ENCODE measurements at places on chromosomes 2 and 18.

DNA sequence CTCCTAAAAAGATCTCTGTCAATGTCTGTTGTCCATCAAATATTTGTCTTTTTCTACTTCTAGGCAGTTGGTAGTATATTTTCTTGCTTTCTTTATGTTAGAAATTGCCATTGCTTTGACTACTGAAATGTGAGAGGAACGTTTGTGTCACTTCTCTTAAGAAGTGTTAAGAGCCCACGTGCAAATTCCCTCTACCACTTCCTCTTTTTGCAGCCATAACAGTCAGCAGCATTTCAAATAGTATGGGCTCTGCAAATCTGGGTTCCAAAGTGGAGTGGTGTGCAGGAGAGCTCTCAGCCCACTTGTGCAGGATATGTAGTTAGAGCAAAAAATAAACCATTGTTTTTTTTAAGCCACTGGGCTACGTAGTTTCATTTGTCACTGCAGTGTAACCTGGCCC is 314.0 kb downstream of the MEIS1 start:
- H3K36me3 ChIP-seq: no peaks in the 10 kb centered on the region
- H3K27me3 ChIP-seq: no peaks in the 10 kb centered on the region
- H3K4me1 ChIP-seq: no peaks in the 10 kb centered on the region
- no peak overlapping the region for H3K4me3 ChIP-seq

DNA sequence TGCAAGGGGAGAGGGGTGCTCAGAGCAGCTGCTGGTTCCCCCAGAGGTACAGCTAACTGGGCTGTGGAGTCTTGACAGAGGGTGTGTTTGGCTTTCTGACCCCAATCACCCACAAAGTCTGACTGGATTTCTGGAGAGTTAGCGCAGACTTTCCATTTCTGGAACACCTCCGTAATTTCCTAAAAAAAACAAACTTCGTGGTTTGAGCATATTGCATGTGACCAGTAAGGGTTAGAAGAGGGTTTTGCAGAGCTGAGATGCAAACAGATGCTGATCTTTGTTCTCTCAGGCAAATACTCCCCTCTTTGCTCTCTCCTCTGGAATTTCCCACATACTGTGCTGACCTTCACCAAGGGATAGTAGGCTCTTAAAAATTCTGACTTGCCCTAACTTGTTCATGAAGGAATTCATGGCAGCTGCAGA is 44.5 kb upstream of the TMEM247 start:
- no peak overlapping the region for H3K4me3 ChIP-seq
- H3K4me1 ChIP-seq: no peaks in the 10 kb centered on the region
- H3K27ac ChIP-seq: no peak overlapping the region

GRCh38 chr2:241218131-241219029 is 29.9 kb downstream of the ANO7 start:
- DNase-seq: peak; percentile 83
- H3K36me3 ChIP-seq: no peaks in the 10 kb centered on the region
- H3K4me1 ChIP-seq: no peaks in the 10 kb centered on the region
- H3K27ac ChIP-seq: no peak overlapping the region

- H3K36me3 ChIP-seq: no peaks in the 10 kb centered on the region
- no peaks in the 10 kb centered on the region for H3K4me1 ChIP-seq
- no peak overlapping the region for H3K4me3 ChIP-seq
- H3K27me3 ChIP-seq: no peaks in the 10 kb centered on the region
Observed at GRCh38 chr18:10519366-10519765, 6.5 kb upstream of the NAPG start.

- no peak overlapping the region for H3K4me3 ChIP-seq
- DNase-seq: peak; percentile 27
- no peaks in the 10 kb centered on the region for H3K4me1 ChIP-seq
- no peaks in the 10 kb centered on the region for H3K36me3 ChIP-seq
Observed at GRCh38 chr2:230928701-230929380, 3.8 kb upstream of the GPR55 start.

DNA sequence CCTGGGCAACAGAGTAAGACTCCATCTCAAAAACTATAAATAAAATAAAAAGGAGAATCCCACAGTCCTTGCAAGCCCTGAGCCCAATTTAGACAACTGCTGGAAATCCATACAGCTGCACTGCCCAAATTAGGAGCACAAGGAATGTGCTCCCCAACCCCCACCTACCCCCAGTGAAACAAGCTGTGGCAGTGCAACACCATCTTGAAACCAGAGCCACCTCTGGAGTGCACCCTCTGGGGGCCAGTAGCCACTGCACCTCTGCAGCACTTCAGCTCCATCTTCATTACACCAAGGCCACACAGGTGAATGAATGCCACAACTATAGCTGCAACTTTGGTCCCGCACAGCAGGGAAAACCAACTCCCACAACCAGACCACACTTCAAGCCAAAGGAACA is 37.3 kb downstream of the USP34 start:
- H3K36me3 ChIP-seq: peaks cover 6% of the 10 kb centered on the region
- H3K4me3 ChIP-seq: no peak overlapping the region
- peaks cover 3% of the 10 kb centered on the region for H3K4me1 ChIP-seq
- H3K27me3 ChIP-seq: no peaks in the 10 kb centered on the region
- H3K27ac ChIP-seq: no peak overlapping the region
- no peak for DNase-seq

- H3K27me3 ChIP-seq: no peaks in the 10 kb centered on the region
- H3K4me1 ChIP-seq: no peaks in the 10 kb centered on the region
- no peaks in the 10 kb centered on the region for H3K36me3 ChIP-seq
- no peak overlapping the region for H3K27ac ChIP-seq
- DNase-seq: peak; percentile 35
- H3K4me3 ChIP-seq: no peak overlapping the region
Observed at GRCh38 chr2:46964835-46965560, 49.4 kb upstream of the MCFD2 start.

DNA sequence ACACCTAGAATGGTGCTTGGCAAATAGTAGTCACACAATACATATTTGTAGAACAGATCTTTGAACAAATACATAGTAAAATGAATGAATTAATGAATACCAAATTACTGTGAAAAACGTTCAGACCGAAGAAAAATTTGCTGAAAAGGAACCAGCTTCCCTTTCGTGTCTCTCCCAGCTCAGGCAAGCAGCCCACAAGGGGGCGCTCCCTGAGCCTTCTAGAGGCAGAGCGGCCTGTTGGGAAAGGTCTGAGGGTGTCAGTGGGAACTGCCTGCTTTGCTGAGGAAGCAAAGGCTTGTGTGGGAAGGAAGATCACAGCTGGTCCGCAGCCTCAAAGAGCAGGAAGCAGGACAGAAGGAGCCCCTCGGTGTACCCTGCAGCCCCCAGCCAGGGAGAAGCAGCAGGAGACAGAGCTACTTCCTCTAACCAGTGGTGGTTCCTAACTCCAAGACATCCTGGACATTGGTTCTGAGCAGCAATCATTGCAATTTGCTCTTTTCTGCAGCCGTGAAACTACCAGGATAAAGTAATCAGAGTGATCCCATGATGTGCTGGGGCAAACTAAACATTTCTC is 231.1 kb downstream of the ANKRD30B start:
- no peak overlapping the region for H3K27ac ChIP-seq
- DNase-seq: peak; percentile 52
- no peaks in the 10 kb centered on the region for H3K27me3 ChIP-seq
- no peak overlapping the region for H3K4me3 ChIP-seq
- no peaks in the 10 kb centered on the region for H3K4me1 ChIP-seq

- H3K27me3 ChIP-seq: no peaks in the 10 kb centered on the region
- no peak overlapping the region for H3K4me3 ChIP-seq
- peaks cover 5% of the 10 kb centered on the region for H3K36me3 ChIP-seq
- H3K4me1 ChIP-seq: no peaks in the 10 kb centered on the region
- no peak overlapping the region for H3K27ac ChIP-seq
- no peak for DNase-seq
Observed at GRCh38 chr2:44723921-44724320, 217.6 kb upstream of the SIX3 start.

DNA sequence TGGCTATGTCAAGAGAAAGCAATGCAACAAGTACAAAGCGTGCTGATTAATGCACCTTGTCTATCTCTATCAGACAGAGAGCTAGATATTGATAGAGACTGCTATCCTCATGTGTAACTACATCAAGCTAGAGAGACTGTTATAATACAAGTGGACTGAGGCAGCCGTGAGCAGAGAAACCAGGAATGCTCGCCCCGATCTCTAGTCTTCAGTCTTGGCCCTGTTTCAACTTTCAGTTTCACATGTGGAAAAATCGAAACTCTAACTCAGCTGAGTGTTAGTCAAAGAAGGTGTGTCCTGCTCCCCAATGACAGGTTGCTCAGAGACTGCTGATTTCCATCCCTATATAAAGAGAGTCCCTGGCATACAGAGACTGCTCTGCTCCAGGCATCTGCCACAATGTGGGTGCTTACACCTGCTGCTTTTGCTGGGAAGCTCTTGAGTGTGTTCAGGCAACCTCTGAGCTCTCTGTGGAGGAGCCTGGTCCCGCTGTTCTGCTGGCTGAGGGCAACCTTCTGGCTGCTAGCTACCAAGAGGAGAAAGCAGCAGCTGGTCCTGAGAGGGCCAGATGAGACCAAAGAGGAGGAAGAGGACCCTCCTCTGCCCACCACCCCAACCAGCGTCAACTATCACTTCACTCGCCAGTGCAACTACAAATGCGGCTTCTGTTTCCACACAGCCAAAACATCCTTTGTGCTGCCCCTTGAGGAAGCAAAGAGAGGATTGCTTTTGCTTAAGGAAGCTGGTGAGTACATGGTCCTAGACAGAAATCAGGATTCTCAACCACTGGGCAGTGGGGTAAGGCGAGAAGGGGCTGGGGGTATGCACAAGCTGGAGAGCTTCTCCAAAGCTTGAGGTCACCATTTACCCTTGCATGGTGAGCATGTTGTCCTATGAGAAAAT is at the start of gene RSAD2:
RSAD2 (plus strand) TSS at position 376 of the 903 bp plus-strand sequence; CDS start at position 400, 24 bp downstream.
- H3K4me3 ChIP-seq: no peak within 1 kb of the TSS
- DNase-seq: no peak
- no peak within 1 kb of the TSS for H3K27ac ChIP-seq

DNA sequence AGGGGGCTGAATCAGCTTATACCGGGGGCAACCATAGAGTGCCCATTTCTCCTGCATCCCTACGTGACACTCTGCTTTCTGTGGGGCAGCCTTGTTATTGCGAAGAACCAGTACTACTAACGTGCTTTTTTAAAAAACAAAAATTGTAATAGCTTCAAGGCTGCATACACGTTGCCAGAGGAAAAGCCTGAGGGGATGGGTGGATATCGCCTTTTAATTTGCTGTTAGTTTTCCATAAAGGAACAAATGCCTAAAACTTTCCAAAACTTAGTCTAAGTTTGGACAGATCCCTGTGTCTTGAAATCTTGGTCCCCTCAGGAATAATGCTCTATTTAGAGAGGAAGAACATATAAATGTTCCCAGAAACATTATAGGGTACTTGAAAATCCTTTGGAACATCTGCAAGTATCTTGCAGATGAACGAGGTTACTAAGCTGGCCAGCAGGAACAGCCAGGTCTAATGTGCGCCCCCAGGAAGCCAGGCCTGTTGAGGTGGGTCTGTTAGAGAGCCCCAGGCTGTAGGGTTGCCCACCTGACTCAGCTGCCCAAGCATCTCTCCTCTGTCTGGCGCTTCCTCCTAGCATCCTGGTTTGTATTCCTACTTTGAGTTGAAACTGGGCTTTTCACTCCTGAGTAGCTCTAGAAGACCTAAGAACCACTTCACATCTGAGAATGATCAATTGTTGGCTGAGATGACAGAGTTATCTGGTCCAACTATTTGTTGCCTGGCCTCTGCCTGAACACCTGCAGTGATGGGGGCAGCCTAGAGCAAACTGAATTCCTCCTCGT is 96.9 kb downstream of the TGOLN2 start:
- H3K4me1 ChIP-seq: peaks cover 29% of the 10 kb centered on the region
- no peaks in the 10 kb centered on the region for H3K27me3 ChIP-seq
- no peak overlapping the region for H3K4me3 ChIP-seq
- H3K27ac ChIP-seq: no peak overlapping the region
- peaks cover 5% of the 10 kb centered on the region for H3K36me3 ChIP-seq

GRCh38 chr2:216391401-216391800 is 19.1 kb upstream of the MARCHF4 start:
- H3K4me1 ChIP-seq: peaks cover 4% of the 10 kb centered on the region
- H3K4me3 ChIP-seq: no peak overlapping the region
- no peaks in the 10 kb centered on the region for H3K27me3 ChIP-seq
- H3K27ac ChIP-seq: no peak overlapping the region
- DNase-seq: no peak
- H3K36me3 ChIP-seq: no peaks in the 10 kb centered on the region

- no peak for DNase-seq
- no peaks in the 10 kb centered on the region for H3K36me3 ChIP-seq
- no peak overlapping the region for H3K27ac ChIP-seq
- H3K4me3 ChIP-seq: no peak overlapping the region
- H3K27me3 ChIP-seq: peaks cover 22% of the 10 kb centered on the region
Observed at GRCh38 chr2:157420771-157421323, 23.0 kb downstream of the CYTIP start.

DNA sequence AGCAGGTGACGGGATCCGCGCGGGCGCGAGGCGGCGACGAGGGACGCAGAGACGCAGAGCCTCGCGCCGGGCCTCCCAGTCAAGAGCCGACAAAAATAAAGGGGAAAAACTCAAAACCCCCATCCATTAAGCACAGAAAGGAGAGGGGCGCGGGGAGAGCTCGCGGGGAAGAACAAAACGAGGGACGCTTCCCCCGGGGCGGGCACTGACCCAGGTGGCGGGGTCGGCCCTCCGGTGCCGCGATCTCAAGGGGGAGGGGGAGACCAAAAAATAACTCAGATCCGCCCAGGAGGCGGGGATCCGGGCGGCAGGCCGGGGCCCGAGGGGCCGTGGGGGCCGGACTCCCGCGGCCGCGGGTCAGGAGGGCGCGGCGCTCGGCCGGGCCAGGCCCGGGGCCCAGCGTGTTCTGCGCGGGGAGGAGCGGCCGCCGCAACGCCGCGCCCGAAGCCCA is 597 bp downstream of the RNF103 start:
- H3K27me3 ChIP-seq: no peaks in the 10 kb centered on the region
- peaks cover 19% of the 10 kb centered on the region for H3K36me3 ChIP-seq
- H3K4me1 ChIP-seq: peaks cover 2% of the 10 kb centered on the region
- H3K4me3 ChIP-seq: peak overlapping the region; percentile 87
- peak overlapping the region; percentile 66 for H3K27ac ChIP-seq
- no peak for DNase-seq

DNA sequence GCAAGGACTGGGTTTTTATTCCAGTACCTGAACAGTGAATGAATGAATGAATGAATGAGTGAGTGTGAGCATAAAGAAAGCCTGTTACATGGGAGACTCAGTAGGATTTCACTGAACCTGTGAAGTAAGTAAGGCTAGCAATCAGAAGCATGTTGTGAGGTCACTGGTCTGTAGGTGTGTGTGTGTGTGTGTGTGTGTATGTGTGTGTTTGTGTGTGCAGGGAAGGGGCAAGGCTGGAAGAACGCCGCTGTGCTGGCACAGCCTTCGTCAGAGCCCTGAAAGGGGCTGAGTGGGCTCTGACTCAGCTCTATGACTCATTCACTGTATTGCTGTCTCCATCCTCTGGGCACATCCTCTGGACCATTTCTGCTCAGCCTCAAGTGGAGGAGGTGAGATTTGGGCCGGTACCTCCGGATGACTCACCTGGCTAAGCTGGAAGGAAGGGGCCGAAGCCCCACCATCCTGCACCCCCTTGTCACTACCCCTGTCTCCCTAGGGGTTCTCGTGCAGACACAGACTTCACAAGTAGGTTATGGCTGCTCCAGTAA is 51.4 kb upstream of the MRPL33 start:
- no peak overlapping the region for H3K27ac ChIP-seq
- no peaks in the 10 kb centered on the region for H3K36me3 ChIP-seq
- H3K4me1 ChIP-seq: no peaks in the 10 kb centered on the region
- peaks cover 10% of the 10 kb centered on the region for H3K27me3 ChIP-seq
- DNase-seq: no peak
- no peak overlapping the region for H3K4me3 ChIP-seq
